ENCODE measurements at places on chromosomes 5 and 9.

GRCh38 chr5:87885758-87886157 is 382.9 kb downstream of the TMEM161B start:
- DNase-seq: no peak

DNA sequence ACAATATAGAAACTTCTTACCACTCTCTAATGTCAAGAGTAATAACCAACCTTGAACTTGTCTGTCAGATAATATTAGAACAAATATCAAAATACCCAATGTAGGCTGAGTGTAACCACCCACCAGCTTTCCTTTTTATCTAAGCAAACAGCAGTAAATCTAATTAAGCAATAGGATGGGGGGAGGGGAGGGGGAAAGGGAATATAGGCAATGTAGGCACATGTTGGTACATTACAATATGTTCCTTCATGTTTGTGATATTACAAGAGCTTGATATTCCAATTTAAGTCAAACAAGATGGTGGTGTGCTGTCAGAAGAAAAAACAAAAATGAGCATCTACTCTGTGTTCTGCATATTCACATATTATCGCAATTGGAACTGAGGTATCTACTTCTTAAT is 158.2 kb downstream of the DENND1A start:
- DNase-seq: no peak

GRCh38 chr5:1312993-1313833 is 18.3 kb upstream of the TERT start:
- DNase-seq: peak; percentile 44

- no peak for DNase-seq
Observed at GRCh38 chr9:75979362-75979761, 88.9 kb downstream of the PCSK5 start.

- no peak for DNase-seq
Observed at GRCh38 chr9:137012694-137013570, 15.1 kb downstream of the ABCA2 start.
